NCI-H187 treated with DMSO at 0.1 percent for 48 hours (cell line): ENCODE measurements at places on chromosomes 2 and 18.

- DNase-seq: no peak
Observed at GRCh38 chr18:28903306-28903705, 726.4 kb upstream of the CDH2 start.

DNA sequence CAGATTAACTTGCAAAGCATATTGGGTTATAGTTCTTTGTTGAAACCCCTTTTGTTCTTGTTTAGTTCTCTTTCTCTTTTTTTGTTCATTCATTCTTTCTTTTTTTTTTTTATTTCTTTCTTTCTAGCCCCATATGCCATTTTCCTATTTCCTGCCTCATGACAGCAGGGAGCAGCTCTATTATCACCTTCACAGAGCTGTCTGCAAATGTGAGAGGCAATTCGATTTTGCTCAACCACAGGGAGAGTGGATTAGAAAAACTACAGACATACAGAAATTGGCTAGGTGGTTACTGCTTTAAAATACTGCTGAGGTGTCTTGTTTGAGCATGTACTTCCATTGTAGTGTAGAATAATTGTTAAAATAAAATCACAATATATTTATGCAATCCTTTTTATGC is 44.2 kb upstream of the TBR1 start:
- DNase-seq: no peak

DNA sequence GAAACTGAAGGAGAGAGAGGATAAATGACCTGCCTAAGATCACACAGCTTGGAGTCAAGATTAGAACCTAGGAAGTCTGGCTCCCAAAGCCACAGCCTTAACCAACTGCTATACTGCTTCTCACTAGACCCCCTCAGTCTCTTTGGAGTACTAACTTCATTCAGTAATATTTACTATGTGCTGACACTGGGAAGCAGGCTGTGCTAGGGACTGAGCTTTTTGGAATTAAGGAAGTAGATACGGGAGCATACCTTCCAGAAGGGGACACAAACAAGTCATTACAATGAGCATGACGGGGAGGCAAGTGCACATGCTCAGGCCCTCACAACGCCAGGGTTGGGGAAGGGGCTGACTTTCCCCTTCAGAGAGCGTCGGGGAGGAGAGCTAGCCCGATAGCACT is 97.7 kb downstream of the INO80D start:
- no peak for DNase-seq

- no peak for DNase-seq
Observed at GRCh38 chr2:200356857-200357384, 50.4 kb downstream of the SPATS2L start.

DNA sequence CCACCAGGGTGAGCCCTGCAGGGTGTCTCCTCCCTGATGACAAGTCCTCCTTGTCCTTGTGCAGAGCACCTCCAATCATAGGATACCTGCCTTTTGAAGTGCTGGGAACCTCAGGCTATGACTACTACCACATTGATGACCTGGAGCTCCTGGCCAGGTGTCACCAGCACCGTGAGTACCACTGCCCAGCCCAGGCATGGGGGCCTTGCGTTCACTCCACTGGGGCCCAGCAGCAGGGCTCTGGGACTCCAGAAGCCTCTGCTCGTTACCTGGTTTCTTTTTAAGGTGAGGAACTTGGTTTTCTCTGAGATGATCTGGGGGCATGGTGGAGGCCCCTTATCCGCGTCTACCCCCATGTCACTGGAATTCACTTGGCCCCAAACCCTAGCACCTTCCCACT is 36.5 kb upstream of the RPL31 start:
- no peak for DNase-seq

DNA sequence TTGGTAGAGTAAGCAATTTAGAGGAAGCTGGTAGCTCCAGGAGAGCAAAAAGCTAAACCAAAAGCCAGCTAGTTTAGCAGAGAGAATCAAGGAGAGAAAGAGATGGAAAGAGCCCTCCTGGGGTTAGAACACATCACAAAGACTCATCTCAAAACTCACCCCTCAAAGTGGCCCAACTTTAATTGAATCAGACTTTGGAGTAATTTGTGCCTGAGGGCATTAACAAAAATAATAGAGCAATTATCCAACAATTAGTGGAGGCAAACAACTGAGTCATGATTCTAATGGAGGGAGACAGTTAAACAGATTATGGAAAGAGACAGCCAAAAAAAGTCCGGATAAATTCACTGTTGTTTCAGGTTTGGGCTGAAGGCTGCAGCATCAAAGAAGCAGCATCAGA is 417.4 kb downstream of the KCNJ3 start:
- DNase-seq: no peak

- no peak for DNase-seq
Observed at GRCh38 chr18:78192054-78192453, 787.6 kb upstream of the SALL3 start.

DNA sequence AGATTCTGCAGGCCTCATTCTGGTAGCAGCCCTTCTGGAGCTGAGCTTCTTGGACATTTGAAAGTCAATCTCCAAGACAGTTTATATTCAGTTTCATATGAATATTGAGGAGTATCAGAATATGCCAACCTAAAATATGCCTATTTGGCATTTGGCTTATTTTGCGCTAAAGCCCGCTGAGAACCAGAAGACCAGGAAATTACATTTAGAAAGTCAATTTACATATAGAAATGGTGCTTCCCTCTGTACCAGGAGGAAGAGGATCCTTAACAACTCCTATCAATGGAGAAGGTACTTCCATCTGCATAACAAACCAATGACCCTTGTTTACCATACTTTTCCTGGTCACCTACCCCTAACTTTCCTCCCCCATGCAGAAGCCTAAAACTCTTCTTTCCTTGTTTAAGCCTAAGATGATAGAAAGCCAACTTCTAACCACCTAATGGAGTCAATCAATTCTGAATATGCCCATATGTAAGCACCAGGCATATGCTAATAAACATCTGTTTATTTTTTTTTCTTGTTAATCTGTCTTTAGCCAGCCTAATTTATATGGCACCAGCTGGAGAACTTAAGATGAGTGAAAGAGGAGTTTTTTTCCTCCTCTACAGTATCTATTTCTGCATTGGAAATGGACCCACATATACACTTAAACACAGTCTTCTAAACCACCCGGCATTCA is 57.0 kb upstream of the DYNC1I2 start:
- DNase-seq: no peak

DNA sequence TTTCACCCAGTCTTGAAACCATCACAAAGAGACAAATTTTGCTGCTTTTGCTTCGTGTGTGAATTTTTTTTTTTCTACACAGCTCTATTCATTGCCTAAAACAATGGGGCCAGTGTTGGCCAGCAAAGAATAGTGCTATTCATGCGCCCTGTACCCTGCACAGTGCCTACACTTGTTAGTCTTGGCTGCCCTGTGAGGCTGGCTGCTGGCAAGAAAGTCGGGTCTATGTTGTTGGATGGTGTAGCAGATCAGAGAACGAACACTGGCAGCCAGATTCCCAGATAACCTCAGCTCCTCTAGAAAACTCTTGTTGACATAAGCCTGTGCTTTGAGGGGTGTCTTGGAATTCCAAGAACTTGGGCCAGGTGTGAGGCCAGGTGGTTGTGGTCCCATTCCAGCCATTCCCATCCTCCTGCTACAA is 455.7 kb upstream of the TCF4 start:
- no peak for DNase-seq

DNA sequence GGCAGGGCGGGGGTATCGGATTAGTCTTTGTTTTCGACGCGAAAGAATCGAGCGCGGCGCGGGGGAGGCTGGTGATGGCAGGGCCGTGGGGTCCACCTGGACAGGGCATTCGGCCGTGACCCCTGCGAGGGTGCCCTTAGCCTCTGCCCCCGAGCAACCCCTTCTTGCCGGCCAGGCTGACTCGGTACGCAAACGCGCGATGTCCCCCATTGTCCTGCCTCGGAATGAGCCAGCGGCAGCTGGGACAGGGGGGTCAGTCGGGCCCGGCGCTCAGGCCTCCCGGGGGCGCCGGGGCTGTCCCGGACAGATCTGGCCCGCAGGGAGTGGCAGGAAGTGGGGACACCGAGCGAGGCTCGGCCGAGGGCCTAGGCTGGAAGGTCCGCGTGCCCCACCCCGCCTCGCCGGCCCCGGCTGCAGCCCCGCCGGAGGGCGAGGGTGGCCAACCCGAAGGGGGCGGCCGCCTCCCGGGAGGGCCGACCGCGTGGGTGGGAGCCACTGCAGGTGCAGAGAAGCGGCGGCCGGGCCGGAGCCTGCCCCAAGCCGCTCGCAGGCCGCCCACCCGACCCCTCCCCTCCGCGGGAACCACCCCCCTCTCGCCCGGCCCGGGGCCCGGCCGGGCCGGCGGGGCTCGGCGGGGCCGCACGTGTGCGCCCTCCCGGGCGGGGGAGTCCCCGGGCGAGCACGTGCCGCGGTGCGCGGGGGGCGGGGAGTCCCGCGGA is at the start of gene TET3:
TSS of gene TET3 (plus strand) at position 708 of the 719 bp plus-strand sequence. CDS start 1,494 bp downstream, outside the sequence.
- no peak for DNase-seq

GRCh38 chr18:62097698-62098097 is 89.2 kb downstream of the PIGN start:
- no peak for DNase-seq

GRCh38 chr18:45666520-45666919 is 51.2 kb downstream of the SLC14A2 start:
- DNase-seq: no peak

DNA sequence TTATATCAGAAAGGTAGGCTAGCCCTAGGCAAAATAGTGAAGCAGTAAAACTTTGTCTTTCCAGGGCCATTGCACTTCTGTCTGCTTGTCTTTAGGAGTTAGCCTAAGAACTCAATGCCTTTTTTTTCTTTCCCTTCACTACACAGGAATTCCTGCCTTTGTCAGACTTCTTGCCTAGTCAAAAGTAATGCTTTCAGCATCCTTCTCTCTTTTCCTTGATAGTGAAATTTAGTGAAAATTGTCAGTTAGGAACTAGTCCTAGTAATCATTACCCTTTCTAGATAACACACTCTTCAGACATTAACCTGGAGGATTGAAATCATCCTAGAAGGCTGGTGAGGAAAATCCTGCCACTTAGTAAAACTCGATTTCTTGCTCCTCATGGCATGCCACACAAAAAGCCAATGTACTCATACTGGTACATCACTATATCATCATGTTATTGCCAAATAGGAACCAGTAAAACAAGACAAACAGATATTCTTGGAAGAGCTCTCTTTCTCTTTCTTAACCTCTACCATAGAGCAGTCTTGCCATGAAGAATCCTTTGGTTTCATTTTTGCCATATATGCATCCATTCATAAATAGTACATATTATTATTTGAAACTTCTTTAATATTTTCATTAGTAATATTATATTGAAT is 320.5 kb downstream of the CTNNA2 start:
- no peak for DNase-seq

DNA sequence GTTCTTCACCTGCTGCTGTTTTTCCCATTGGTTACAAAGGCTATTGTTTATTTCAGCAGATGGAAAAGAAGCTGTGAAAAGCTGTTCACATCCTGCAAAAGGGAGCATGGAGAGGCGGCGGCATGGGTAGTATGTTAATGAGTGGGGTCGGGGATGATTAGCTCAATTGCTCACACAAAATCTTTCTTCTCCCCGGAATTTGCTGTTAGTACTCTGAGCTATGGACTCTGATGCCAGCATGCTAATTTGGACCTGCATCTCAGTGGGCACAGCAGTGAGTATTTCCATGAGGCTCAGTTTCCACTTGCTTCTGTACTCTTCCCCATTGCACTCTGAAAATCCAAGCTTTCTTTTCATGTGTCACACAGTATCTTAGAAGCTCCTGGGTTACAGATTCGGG is 61.6 kb downstream of the DNER start:
- no peak for DNase-seq

- DNase-seq: no peak
Observed at GRCh38 chr2:120984046-120984445, 248.4 kb downstream of the GLI2 start.

DNA sequence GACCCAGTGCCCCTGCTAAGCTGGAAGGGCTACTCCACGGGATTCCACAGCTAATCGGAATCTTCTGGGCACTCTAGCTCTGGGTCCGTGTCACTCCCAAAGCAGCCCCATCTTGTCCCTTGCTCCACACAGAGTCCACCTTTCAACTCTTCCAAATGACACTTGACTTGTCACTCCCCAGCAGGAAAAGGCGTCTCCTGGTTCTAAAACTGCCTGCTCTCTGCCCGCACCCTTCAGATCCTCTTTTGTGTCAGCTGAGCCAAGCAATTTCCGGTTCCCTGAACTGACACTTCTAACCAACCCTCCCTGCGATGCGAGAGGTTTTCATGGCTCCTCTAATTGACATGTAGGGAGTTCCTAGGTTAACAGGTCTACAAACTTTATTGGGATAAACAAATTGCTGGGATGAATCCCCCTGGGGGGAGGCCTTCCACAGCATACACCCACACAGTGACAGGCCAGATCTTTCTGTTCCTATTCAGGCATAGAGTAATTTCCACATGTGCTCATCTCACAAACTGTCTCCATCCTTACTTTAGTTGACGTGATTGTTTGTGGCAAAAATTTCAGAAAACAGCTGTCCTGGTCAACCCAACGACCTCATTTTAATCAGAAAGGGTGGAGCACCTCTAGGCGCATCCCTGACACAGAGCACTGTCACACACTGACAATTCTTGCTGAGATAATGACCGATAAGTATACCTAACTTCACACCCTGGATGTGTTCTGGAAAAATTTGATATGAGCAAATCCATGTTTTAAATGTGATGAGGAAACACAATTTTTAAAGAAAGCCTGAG is 104.9 kb downstream of the RBMS1 start:
- no peak for DNase-seq

DNA sequence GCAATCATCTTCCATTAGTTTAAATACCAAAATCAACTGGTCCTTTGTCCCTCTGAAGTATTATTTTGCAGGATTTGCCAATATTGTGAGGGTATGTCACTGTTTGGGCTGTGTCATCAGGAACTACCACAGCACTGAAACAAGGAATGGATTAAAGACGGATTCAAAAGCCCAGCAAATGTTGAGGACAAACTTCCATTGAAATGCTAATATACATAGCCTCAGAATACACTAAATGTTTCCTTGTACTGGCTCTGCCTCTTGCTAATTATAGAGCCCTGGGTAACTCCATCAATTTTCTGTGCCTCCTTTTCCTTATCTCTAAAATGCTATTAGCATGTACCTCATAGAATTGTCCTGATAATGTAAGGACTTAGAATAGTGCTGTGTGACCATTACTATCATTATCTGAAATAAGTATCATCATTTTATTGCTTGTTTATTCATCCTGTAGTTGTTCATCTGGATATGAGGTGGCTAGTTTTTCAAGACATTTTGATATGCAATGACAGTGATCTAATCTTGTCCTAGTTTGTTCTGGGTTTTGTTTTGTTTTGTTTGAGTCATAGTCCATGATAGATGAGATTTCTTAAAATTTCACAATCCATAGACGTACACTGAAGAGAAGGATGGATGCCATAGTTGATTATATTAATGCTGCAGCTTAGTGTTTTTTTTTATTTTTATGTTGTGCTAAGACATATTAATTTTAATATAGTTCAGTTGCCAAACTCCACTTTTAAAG is 333.4 kb upstream of the KCNH7 start:
- DNase-seq: no peak

DNA sequence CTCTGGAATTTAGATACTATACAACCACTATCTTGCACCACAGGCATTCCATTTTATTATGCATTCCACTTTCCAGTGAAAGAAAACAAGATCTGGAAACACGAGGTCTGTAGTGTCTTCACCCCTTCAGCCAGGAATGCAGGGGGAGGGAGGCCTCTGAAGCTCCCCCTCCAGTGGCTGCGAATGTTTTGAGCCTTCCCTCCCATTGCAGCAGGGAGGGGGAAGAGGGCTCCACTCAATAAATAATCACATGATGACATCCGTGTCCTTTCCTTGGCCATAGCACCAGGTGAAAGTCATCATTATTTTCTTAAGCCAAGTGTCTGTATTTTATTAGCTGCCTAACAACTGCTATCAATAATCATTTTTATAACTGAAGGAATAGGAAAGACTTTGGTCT is 38.6 kb downstream of the ALPK2 start:
- no peak for DNase-seq
